ENCODE measurements at places on chromosomes 3 and 15.

- DNase-seq, result peak; percentile 40
Measured at GRCh38 chr3:10753964-10754363, 62.1 kb upstream of the SLC6A11 start.

GRCh38 chr15:101124731-101125451 is 127.0 kb downstream of the CHSY1 start:
- no peak for DNase-seq

DNA sequence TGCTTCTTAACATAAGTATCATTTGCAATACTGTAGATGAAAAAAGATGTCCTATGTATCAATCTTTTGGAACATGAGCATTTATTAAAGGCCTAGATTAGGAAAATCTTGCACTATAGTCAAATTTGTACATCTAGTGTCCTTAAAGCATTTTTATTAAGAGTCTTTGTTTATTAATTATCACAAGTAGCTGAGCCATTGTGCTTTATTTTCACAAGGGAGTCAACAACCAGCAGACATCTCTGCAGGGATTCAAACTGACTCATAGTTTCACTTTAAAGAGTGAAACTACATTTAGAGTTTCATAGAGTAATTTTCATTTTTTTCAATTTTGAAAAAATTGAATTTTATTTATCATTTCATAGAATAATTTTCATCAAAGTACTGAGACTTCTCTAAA is 94.5 kb upstream of the EIF1B start:
- DNase-seq, result no peak

DNA sequence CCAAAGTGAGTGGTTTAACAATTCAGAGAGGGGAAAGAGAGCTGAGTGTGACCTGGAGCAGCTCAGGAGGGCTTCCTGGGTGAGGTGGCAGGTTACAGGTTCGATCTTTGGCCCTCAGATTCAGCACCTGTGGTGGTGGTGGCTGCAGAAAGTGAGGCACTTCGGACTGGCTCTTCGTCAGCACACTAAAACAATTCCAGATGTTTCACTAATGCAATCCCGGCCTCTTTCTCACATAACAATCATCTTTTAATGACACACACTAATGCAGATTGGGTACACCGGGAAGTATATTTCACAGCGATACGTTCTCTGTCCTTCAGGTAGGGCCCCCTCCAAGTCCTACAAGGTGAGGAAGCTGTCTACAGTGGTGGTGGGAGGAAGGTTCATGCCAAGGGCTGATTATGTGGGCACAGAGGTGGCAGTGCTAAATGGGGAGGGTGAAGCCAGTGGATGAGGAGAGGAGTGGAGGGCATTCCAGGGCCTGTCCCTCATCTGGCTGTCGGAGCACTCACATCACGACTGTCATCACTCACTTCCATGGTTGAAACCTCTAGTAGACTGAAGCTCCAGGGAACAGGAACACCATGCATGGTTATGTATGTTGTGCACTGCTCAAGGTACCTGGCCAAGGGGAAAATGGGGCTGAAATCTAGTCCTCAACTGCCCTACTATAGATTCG is 171.1 kb downstream of the RAB11A start:
- no peak for DNase-seq

- no peak for DNase-seq
Measured at GRCh38 chr3:152156880-152157279, 111.8 kb upstream of the MBNL1 start.

GRCh38 chr3:143054011-143054410 is 52.6 kb downstream of the U2SURP start:
- DNase-seq, result no peak

GRCh38 chr15:34914317-34914716 is 55.2 kb downstream of the AQR start:
- DNase-seq, result no peak

GRCh38 chr3:105559856-105560255 is 193.1 kb downstream of the ALCAM start:
- no peak for DNase-seq

- DNase-seq, result peak; percentile 39
Measured at GRCh38 chr3:58647381-58648141, 19.0 kb downstream of the FAM3D start.

DNA sequence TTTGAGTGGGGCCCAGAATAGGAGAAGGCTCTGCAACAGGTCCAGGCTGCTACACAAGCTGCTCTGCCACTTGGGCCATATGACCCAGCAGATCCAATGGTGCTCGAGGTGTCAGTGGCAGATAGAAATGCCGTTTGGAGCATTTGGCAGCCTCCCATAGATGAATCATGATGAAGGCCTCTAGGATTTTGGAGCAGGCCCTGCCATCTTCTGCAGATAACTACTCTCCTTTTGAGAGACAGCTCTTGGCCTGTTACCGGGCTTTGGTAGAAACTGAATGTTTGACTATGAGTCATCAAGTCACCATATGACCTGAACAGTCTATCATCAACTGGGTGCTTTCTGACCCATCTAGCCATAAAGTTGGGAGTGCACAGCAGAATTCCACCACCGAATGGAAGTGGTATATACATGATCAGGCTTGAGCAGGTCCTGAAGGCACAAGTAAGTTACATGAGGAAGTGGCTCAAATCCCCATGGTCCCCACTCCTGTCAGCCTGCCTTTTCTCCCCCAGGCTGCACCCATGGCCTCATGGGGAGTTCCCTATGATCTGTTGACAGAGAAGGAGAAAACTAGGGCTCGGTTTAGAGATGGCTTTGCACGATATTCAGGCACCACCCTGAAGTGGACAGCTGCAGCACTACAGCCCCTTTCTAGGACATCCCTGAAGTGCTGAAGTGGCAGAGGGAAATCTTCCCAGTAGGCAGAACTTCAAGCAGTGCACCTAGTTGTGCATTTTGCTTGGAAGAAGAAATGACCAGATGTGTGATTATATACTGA is 971.4 kb downstream of the MCTP2 start:
- DNase-seq, result no peak

DNA sequence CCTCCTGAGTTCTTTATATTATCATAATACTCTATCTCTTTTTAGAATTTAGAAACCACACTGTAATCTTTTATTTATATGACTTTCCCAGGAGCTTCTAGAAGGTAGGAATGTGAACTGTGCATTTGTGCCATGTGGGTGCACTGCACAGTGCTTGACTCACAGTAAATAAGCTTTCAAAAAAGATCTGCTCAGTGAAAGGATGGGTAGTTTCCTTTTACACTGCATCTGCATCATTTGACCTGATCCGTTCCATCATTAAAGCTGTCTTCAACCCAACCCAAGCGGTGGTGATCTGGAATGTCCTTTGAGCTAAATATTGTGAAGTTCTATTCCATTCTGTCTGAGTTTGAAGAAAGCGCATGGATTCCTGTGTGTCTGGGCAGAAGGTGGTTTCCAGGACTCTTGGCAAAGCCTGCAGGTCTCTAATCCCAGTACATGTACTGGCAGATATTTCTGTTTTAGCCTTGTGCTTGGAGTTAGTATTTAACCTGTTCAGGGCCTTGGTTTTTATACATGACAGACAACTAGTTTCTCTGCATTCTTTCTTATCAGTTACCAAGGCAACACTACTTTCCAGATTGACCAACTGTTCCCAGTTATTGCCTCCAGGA is 96.7 kb downstream of the DHX30 start:
- no peak for DNase-seq

DNA sequence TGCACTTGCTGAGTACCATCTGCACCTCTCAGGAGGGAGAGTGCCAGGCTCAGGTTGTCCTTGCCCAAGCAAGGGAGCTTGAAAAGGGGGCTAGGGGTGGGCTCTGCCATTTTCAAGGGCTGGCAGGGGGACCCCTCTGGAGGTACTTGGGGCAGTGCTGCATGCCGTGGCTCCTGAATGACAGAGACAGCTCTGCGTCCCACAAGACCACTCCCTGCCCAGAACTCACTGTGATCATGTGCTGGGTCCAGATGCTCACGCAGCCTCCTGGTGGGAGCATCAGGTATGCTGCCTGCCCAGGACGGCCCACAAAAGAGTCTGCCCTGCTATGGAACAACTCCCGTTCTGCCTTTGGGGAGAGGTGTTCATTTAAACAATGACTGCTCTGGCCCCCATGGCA is 165.2 kb downstream of the GOLGA6L4 start:
- DNase-seq, result no peak

- DNase-seq, result peak; percentile 30
Measured at GRCh38 chr15:43204016-43204901, 16.6 kb downstream of the EPB42 start.

GRCh38 chr3:102712896-102713295 is 278.1 kb downstream of the ZPLD1 start:
- DNase-seq, result peak; percentile 35

DNA sequence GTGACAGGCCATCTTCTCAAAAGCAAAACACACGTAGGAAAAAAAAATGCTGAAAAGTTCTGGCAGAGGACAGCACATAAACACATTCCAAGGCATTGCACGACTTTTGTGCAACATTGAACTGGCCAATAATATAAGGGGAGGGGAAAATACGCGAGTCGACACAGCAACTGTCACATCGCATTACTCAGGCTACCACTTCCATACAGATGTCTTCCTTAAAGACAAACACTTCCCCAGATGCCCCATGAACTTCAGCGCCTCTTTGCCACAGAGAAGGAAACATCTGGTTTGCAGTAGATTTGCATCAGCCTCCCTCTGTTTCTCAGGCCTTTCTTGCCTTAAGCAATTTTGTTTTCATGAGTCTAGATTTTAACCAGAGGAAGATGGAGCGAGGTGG is 144.4 kb upstream of the IGF1R start:
- DNase-seq, result no peak

DNA sequence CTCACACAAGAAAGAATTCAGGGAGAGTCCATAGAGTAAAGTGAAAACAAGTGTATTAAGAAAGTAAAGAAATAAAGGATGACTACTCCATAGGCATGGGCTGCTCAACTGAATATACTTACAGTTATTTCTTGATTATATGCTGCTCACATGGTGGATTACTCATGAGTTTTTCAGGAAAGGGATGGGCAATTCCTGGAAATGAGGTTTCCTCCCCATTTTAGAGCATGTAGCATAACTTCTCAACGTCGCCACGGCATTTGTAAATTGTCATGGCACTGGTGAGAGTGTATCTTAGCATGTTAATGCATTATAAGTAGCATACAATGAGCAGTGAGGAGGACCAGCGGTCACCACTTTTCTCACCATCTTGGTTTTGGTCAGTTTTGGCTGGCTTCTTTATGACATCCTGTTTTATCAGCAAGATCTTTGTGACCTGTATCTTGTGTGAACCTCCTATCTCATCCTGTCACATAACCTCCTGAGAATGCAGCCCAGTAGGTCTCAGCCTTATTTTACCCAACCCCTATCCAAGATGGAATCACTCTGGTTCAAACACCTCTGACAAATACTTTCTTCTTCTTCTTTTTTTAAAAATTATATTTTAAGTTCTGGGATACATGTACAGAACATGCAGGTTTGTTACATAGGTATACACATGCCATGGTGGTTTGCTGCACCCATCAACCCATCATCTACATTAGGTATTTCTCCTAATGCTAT is 849.7 kb downstream of the TBL1XR1 start:
- DNase-seq, result no peak

- DNase-seq, result no peak
Measured at GRCh38 chr3:42066516-42067181, 24.5 kb upstream of the TRAK1 start.

DNA sequence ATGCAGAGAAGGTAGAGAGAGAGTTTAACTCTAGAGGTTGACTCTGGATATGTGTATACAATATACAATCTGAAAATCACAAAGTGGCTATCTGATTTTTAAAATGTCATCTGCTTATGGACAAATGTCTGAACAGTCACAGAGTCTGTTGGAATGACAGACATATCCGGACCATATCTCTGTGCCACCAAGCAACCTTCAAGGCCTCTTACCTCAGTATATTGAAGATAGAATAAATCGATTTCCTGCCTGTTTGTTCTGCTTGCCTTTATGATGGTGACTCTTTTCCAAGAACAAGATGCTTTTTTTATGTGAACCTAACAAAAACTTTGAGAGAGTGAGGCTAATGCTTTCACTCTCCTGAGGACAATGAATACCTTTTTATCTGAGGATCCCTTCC is 151.1 kb downstream of the RBPMS2 start:
- no peak for DNase-seq

DNA sequence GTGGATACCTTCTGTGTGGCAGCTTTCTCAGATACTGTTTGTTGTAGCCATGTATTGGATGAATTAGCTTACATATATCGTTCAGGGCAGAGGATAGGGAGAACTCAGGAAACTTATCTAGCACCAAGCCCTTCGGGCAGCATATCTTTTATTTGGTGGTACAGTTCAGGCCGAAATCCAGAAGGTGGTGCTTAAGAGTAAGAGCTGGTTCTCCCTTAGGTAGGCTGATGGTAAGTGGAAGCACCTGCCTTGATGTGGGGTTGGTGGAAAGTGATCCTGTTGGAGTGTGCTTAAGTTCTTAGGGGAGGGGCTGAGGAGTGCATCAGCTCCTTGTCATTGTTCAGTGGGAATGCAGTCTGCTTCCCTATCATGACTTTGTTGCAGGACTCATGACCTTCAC is 187.5 kb downstream of the DOCK3 start:
- DNase-seq, result peak; percentile 9

All from Jurkat, Clone E6-1 (cell line).